Fibroblast of the conjunctiva (primary cell): ENCODE measurements at places on chromosomes 7 and 10.

DNA sequence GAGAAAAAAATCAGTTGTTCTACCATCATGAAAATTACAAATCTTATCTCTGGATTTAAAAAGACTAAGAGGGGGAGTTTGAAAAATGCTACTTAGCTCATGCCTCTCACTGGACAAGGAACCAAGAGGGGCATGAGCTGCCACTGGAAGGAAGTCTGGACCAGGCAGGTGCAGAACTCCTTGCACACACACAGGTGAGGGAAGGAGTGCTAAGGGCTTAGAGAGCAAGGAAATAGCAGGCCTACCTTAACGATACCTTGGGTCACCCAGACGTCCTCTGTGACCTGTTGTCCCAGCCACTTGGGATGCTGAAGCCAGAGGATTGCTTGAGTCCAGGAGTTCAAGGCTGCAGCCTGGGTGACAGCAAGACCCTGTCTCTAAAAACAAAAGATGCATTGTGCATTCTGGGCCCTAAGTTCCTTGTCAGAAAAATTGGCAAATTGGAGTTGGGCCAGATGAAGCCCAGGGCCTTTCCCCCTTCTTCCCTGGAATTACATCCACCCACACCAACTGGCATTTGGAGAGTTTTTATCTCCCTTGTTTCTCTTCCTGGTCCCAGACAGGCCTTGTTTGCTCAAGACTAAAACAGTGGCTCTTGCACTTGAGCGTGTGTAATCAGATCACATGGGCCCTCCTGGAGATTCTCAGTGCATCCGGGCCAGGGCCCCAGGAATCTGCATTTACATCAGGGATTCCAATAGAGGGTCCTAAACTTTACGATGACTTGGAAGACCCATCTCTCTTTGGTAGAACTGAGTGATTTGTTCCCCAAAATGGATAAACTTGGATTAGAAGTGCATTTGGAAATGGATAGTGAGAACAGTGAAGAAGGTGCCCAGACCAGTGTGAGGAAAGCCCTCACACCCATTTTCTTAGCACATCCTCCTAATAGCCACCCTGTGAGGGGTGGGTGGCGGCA lies 3.0 kb downstream of the DDIT4 start:
- peak; percentile 80 for DNase-seq

- DNase-seq, result no peak
These were observed 140.8 kb downstream of the GLCCI1 start for GRCh38 chr7:8109196-8110022.

DNA sequence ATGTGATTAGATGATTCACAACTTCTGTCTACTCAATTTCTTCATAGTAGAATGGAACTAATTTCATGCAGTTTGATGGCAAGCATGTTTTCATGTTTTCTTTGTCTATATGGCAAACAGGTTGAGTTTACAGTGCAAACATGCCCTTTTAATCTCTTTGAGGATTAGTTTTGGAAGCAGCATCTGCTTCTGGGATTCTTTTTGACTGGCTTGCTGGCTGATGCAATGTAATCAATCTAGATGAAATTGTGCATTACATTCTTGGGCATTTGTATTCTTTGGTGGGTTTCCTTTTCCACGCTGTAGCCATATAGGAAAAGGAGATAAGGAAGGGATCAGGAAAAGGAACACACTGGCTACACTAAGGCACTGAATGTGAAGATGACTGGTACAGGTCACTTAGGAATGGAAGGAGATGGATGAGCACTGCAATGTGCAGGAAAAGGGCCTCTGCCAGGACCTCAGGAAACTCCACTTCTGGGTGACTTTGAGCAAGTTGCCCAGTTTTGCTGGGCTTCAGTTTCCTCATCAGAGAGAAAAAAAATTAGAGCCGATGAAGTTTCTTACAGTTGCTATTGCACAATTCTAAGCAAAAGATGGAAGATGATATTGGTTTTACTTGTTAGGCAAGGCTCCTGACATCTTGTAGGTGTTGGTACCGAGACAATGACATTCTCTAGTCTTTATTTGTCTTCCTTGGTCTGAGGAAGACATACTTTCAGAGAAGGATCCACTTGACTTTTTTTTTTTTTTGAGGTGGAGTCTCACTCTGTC lies 269.1 kb downstream of the SUGCT start:
- peak; percentile 41 for DNase-seq

DNA sequence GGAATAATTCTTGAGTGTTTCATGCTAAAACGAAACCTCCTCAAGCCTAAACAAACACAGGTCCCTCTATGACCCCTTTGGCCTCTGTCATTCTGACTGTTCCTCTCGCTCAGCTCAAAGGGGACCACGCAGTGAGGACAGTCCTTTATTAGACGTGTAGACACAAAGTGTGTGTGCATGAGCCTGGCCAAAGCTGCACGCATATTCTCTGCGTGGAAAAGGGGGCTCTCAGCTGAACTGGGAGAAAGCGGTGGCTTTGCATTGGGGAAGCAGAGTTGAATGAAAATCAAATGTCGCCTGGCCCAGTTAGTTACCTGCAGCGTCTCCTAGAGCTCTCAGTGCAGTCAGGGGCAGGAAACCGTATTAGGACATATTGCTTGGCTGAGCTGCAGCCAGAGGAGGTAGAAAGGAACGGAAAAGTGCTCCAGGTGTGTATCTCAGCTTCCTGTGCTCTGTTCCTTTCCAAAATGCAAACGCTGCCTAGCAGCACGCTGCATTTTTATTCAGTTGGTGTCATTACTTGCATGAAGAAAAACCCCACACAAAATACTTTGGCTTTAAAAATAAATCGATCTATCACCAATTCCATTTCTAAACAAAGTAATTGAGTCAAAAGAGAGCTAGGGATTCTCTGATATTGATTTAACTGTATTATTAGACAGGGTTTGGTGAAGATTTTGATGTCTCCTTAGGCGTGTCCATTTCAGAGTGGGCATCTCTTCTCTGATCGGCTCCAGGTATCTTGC lies 4.9 kb downstream of the GATA3 start:
- DNase-seq, result no peak

GRCh38 chr7:33449847-33450246 lies 320.5 kb downstream of the BBS9 start:
- no peak for DNase-seq

DNA sequence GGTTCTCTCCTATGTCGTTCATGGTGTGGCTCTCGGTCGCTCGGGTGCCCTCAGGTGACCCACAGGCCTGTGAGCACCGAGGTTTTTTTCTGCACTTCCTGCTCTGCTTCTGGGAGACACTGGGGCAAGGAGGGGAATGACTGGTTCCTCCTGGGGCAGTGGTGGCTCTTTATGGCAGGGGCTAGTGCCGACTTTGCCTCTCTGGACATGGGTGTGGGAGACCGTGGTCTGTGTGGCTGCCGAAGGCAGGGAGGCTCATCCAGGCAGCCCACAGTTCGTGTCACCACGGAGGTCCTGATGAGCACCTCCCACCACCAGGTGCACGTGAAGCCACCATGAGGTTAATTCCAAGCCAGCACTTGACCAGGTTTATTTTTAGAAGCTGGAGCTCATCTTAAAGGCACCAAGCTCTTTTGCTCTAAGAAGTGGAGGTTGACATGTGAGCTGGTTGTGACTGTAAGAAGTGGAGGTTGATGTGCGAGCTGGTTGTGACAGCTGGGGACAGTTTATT lies 24.7 kb upstream of the DPYSL4 start:
- DNase-seq, result no peak

- DNase-seq, result peak; percentile 55
These were observed 62.1 kb downstream of the SDHAF3 start for GRCh38 chr7:97179454-97180104.

GRCh38 chr7:154750353-154750801 lies 252.5 kb downstream of the PAXIP1 start:
- DNase-seq, result no peak

- DNase-seq, result no peak
These were observed 119.6 kb downstream of the INPP5A start for GRCh38 chr10:132657127-132657706.

DNA sequence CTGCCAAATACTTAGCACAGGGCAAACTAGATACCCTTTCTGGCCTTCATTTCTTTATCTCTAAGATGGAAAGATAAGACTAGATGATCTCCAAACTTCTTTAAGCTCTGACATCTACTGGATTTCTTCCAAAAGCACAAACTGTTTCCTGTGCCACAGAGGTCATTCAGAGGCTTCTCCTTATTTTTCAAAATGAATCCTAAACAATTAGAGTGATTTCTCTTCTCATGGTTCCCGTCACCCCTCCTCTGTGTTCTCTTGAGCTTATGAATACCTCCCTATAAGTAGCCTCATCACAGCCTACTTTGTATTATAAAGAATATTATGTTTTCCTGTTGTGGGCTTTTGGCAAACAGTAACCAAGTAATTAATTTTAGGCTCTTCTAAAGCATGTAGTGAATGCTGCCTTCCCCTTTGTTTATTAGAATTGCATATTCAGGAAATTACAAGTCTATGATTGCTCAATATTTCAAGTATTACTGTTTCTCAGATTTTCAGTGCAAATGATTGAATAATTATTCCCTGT lies 179.5 kb downstream of the REEP3 start:
- DNase-seq, result no peak

DNA sequence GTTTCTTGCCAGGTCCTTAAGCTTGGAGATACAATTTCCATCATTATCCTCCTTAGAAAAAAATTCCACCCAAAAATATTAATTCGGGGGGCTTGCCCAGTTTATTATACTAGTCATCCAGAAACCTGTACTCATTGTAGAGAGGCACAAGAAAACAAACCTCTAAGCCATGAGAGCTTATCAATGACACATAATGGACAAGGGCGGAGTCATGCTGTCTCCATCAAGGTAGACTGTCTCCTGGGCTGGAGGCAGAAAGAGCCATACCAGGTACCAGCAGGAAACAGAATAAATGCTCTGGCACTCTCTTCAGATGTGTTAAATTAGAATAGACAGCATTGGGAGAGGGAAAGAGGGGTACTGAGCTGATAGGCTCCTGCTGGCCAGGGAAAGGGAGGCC lies 69.8 kb upstream of the GSDME start:
- no peak for DNase-seq

DNA sequence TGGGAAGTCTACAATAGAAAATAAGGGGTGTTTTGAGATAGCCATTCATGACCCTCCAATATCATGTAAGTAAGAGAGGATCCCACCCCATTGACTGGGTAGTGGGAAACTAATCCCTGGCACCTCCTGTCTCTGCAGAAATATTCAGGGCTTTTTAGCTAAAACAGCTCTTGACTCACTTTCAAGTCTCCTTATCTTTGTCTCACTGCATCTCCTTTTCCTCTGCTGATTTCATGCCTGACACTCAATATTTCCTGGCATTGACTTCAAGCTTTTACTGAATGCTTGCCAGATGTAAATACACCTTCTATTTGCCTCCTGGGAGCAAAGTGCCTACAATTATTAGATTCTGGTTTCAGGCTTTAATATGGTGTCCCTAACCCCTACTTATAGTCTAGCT lies 57.1 kb downstream of the CHRM2 start:
- DNase-seq, result no peak

DNA sequence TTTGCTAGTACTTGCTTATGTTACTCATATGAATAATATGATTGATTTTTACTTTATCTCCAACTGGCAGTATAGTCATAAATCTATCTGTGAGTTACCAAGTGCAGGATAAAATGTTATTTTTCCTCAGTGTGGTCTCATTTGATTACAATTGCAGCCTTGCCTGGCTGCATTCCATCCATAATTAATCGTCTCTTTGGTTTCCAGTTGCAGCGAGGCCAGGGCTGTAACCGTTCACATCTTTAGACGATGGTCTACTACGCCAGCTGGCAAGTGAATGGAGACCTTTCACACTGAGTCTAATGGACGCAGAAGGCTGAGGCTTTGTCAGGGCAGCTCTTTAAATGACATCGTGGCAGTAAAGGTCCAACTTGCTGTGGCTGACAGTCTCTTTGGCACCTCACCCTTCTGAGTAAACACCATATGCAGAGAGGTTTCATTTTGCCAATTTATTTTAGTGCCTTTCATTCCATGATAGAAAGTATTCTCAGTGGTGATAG lies 84.0 kb downstream of the ARL4A start:
- DNase-seq, result no peak

DNA sequence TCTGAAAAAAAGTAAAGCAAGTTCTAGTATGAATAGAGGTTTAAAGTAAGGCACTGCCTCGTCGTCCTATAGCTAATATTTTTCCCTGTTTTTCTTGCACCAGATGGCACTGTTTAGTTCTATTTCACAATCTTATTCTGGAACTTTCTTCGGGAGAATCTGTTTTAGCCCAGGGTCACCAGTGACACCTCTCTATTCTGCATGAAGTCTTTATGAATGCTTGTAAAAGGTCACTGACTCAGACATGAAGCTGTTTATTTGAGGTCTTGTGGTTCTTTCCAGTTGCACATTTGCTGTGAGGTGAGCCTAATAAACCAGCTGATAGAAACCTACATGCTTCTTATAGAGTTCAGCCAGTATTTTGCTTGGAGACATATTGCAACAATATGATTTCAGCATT lies 444.3 kb downstream of the AUTS2 start:
- DNase-seq, result peak; percentile 52

GRCh38 chr10:128848810-128849209 lies 618.2 kb upstream of the MGMT start:
- DNase-seq, result no peak

GRCh38 chr7:139930286-139930965 lies 101.4 kb downstream of the TBXAS1 start:
- no peak for DNase-seq

GRCh38 chr10:71697938-71698709 lies 21.5 kb downstream of the C10orf105 start:
- DNase-seq, result no peak

DNA sequence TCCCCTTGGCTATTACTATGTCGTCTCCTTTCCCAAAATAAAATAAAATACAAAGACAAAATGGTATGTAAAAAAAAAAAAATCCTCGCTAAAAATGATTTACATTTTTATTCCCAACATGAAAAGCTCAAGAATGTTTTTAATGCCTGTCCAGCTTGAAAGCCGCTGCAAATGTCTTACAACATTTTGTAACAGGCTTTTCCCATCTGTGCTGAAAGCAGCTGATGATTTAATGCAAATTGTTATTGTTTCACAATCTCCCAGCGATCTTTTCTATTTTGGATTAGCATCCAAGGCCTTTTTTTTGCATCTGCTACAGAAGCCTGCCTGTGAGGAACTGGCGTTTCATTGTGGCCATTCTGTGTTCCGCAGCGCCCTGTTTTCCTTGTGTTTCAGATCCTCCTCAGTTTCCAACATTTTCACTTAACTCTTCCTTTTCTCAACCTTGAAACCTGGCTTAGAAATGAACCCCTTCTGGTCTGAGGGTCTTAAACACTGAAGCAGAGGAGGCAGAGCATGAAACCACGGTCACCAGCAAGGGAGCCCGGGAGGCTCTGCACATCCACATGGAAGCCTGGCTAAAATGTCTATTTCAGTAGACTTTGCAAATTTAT lies 712.1 kb downstream of the PARD3 start:
- DNase-seq, result peak; percentile 75

DNA sequence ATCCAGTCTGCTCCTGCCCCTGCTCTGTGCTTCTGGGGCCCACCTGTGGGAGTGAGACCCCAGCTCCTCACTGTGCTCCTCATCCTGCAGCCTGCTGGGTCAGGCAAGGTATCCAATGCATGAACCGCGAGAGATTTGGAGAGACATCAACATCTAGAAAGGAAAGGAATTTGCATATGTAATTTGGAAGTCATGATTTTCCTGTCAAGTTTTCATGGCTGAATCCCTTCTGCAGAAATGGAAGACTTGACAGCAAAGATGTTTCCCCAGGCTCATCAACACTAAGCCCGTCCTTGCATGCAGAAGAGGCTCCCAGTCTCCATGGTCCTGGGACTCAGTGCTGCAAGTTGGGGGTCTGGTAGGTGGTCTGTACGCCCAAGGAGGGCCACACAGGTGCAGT lies 176.9 kb upstream of the GRB10 start:
- no peak for DNase-seq
